ENCODE measurements at places on chromosomes 7 and 10.

DNA sequence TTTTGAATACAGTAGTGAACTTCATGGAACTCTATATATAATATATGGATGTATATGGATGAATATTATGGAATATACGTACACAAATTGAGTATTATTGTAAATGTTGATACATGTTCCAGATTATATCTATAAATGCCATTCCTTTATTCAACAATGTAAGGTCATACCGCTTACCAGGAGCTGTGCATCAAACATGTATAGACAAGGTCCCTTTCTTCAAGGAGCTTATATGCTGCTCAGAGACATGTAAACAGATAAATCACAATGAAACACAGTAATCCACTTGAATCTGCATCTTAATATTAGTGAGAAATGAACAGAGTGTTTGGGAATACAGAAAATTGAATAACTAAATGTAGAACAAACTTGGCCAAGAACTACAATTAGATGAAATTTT is 898 bp upstream of the SEM1 start:
- no peak for DNase-seq

- no peak for DNase-seq
Measured at GRCh38 chr7:139595806-139596205, 72.3 kb downstream of the CLEC2L start.

GRCh38 chr7:7146837-7147236 is 35.5 kb upstream of the C1GALT1 start:
- no peak for DNase-seq

- DNase-seq, result no peak
Measured at GRCh38 chr7:95045236-95045923, 138.0 kb downstream of the PPP1R9A start.
